OCI-M1 (cell line): ENCODE measurements at places on chromosomes 5 and 9.

- DNase-seq = no peak
Measured at GRCh38 chr9:136856541-136857141, 4.5 kb downstream of the MAMDC4 start.

DNA sequence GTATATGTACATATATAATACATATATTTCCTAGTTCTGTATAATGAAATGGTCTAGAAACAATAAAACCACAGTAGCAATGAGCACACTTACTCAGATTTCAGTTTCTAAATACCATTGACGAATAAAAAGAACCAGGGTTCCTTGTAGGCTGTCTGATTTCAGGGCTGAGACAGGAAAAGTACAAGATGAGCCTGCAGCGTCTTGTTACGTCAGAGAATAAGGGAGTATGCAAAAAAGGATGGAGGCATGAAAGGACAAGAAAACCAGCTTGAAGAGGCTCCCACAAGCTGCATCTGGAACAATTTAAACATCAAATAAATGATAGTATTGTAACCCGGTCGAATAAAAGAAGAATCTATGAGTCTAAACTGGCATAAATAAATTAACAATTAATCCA is 17.8 kb upstream of the TIFAB start:
- no peak for DNase-seq

DNA sequence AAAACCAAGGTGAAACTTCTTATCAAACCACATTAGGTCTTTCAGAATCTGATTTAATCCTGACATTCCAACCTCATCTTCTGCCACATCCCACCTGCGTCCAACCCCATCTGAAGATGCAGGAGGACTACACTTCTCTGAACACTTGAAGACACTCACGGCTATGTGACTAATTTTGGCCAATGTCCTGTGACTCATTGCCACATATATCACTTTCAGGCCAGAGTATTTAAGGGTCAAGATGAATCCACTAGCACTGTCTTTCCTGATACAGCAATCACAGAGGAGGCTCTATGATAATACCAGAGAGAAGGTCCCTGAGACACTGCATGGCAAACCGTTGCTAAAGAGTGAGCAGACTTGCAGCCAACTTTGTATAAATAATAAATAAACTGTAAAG is 323.4 kb downstream of the NR2F1-AS1 start:
- DNase-seq = no peak

GRCh38 chr9:17322882-17323864 is 188.3 kb downstream of the CNTLN start:
- no peak for DNase-seq

DNA sequence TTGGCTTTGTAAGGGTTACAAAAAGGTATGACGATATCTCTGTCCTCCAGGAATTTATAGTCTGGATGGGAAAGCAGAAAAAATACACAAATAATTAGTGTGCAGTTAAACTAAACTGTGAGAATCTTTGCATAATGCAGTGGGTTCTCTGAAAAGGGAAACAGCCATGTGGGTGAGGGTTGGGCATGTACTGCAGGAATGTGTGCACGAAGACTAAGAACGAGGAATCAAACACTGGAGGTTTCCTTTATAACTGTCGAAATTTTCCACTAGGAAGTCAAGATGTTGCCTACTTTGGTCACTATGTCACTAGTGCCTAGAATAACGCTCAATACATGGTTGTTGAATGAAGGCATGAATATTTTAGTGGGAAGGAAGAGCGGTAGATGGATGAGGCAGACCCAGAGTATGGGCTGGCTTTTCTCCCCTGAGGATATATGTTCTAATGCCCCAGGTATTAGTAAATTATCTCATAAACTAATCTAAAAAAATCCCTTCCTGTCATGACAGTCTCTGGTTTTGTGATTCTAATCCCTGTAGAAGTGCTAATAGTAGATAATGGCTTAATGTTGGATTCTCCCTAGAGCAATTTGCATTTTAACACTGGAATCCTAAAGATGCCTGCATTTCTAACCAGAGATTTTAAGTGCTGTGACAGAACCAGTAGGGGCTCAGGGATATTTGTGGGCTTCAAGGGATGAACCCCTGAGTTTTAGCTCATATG is 227.3 kb downstream of the NMUR2 start:
- no peak for DNase-seq

- no peak for DNase-seq
Measured at GRCh38 chr9:133916159-133916541, 76.0 kb downstream of the VAV2 start.

GRCh38 chr5:42656651-42657015 is 100.0 kb upstream of the CCDC152 start:
- peak; percentile 66 for DNase-seq

GRCh38 chr5:87780831-87781760 is 368.4 kb upstream of the CCNH start:
- peak; percentile 88 for DNase-seq

DNA sequence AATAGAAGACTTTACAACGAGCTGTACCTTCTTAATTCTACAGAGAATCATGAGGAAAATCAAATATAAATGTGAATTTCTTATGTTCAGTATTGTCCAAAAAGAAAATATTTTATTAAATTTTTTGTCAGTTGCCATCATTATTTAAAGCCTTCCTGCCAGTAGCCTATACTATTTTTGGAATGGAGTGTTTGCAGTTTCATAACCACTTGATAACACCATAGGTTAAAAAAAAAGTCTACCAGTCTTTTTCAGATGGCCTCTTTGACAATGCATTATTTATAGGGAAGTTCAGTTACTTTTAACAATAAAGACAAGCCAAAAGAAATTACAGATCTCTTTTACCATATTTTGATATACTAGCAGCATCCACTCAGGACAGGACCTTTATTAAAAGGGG is 80.3 kb upstream of the CCDC152 start:
- DNase-seq = peak; percentile 15

DNA sequence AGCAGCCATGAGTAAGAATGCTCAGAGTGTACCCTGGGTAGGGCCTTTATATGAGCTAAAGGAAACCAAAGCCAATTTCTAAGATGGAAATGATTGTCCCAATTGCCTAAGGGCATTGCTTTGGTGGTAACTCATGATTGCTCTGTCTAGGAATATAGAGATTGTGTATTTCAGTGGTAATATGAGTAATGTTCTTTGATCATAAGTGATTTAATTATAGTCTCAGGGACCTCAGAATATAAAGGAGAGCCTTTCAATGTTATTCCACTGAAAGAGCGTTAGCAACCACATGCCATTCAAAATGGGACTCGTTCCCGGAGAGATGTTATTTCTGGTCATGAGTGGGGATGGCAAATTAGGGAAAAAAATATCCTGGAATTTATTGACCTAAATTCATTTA is 340.5 kb downstream of the ARHGEF28 start:
- DNase-seq = no peak

DNA sequence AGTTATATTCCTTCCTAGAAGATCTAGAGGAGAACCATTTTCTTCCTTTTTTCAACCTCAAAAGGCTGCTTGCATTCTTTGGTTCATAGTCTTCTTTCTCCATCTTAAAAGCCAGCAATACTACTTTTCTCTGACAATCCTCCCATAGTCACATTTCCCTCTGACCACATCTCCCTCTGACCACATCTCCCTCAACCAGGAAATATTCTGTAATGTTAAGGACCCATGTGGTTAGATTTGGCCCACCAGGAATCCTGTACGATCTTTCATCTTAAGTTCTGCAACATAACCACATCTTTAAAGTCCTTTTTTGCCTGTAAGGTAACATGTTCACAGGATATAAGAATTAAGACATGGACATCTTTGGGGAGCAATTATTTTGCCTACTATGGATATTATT is 179.4 kb upstream of the SPEF2 start:
- no peak for DNase-seq

DNA sequence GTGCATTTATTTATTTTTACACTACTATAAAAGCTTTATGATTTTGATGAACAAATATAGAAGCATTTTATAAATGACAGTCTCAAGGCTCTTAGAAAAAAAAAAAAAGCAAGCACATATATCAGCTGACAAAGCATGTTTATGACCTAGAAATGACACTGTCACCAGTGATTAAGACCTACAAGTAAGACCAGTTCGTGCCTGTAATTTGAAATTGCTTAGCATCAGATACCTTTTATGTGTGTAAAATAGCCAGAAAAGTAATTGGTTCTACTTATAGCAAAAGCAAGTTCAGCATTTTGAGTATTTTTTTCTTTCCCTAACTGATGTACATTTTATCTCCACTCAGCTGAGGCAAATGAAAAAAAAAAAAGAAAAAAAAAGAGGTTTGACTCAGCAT is 808.4 kb downstream of the CDH18 start:
- peak; percentile 38 for DNase-seq

GRCh38 chr5:131288328-131288727 is 24.5 kb downstream of the CDC42SE2 start:
- no peak for DNase-seq

DNA sequence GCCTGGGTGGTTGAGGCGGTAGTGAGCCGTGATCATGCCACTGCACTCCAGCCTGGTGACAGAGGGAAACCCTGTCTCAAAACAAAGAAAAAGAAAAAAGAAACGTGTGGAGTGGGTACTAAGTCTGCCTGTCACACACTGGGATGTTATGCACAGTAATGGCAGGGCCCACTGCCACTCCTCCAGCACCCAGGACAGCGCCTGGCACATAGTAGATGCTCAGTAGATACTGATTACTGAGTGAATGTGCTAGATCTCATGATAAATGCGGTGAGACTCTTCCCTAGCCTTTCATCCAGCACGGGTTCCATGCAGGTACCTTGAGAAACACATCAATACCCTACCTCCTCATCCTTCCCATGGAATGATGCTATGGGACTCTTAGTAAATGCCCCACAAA is 87.4 kb upstream of the HSPA9 start:
- DNase-seq = peak; percentile 31

- DNase-seq = peak; percentile 71
Measured at GRCh38 chr9:94668928-94669729, 29.8 kb upstream of the FBP1 start.

DNA sequence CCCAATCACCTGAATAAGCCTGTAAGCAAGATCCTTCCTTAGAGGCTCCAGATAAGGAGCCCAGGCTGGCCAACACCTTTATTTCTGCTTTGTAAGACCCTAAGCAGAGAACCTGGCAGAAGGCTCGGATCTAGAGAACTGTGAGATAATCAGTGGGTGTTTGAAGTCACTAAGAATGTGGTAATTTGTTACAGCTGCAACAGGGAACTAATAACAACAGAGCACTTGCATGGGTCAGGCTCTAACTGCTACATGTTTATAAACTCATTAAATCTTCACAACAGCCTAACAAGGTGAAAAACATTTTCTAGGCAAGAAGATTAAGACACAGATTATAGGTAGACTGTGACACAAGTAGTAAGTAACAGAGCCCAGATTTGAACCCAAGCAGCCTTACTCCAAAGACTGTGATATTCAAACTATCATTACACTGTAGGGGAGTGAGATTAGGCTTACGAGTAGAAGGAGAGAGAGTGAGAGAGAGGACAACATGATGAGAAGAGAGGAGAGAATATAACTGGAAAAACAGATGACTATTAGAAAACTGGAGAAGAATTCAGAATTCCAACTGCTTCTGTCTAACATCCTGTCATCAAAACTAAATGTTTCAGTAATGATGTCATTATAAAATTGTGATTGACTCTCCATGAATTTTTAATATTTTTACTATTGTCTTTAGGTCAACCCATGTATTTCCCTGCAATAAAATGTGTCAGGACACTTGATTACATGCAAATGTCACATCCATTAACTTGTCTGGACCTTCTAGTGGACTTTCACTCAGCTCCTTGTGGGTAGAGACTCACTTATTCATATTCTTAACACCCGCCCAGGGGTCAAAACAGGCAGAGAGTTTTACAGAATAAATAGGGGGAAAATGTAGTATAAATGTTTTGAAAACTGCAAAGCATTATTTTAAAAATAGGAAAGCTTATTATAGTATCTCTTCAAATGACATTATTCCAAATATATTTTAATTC is 290.9 kb upstream of the RGMB start:
- DNase-seq = no peak

DNA sequence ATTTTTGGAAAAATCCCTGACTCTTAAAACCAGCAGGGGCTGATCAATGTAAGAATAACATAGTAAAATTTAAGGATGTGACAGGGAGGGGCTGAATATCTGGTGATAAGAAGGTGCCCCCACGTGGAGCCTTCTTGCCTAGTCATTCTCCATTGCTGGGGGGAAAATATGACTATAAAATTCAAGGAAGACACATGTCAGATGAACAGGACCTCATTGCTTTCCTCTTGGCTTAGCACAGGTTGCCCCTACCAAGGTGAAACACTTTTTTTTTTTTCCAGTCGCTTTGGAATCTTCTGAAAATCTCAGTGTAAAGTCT is 310.9 kb downstream of the EFNA5 start:
- peak; percentile 85 for DNase-seq

DNA sequence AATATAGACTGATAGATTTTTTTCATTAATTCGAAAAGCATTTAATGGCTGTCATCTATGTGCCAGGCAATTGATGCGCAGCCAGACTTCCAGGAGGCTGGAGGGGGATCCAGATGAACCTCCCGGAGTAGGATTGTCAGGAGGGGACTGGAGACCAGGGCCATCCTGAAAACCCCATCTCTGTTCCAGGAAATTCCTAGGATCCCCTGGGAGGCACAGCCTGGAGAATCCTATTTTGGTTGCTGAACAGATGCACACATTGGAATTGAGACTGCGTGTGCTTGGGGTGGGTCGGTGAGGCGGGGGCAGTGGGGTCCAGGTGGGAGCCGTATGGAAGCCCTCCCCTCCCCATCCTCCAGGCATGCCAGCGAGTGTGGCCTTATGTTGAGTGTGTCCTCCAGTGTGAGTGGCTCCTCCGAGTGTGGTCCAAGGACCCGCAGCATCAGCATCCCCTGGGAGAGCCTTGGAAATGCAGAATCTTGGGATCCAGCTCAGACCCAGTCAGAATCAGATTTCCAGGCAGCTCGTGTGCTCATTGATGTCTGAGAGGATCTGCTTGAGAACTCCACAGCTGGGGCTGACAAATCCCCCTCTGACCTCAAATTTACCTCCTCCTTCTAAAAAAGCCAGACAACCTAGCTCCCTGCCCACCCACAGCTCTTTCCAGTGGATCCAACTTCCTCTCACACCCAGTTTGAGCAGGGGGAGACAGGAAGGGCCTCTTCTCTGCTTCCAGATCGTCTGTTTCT is 38.7 kb downstream of the ROPN1L start:
- no peak for DNase-seq

GRCh38 chr9:135519179-135519971 is 1.9 kb upstream of the LCN1 start:
- DNase-seq = no peak

GRCh38 chr5:132230871-132231270 is 3.2 kb upstream of the P4HA2 start:
- DNase-seq = no peak

DNA sequence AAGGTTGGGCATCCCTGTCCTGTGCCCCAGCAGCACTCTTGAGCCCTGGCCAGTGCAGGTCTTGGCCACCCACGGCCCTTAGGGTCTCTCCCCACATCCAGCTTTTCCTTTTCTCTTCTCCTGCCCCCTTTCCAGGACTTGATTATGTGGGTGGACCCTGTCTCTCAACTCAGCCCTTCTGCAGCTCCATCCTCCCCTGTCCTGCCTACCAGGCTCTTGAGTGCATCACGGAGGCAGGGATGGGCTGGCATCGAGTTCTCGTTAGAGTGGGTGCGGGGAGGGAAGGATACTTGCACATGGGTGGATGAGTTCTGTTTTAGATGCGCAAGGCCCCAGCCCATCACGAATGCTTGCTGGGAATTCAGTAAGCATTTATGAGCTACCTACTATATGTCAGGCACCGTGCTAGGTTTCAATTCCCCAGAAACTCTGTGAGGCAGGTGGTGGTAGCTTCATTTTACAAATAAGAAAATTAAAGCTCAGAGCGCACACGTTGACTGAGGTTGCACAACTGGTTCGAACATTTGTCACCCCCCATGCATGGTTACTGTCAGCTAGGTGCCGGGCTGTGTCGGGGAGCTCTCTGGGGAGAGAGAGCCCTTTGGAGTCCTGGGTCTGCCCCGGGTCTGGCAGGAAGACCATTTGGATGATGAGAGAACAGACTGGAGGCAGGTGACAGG is 144.6 kb upstream of the PITX1 start:
- DNase-seq = no peak
